ENCODE measurements at places on chromosomes 12 and 14. TPM values are rescaled to one million over a fixed set of nuclear protein-coding genes. Genes with fewer than 3 reads are reported as not detected.

The GLT8D2 gene
- 24.8 TPM for total RNA-seq

The RNF10 gene
- 48.5 TPM for total RNA-seq

The C12orf50 gene
- total RNA-seq: 0.40 TPM

The SLCO1B1 gene
- total RNA-seq: 33.4 TPM

The FAM186B gene
- total RNA-seq: 0.17 TPM

The PLEKHD1 gene
- total RNA-seq: not detected

The PYM1 gene
- 44.5 TPM for total RNA-seq

The HPD gene
- total RNA-seq: 35.8 TPM

The ETFBKMT gene
- 5.4 TPM for total RNA-seq

The FIGNL2 gene
- total RNA-seq: 2.1 TPM

GRCh38 chr12:25107920-25108319 lies 87.0 kb downstream of the DNAI7 start:
- no peak overlapping the region for H3K27ac ChIP-seq
- H3K36me3 ChIP-seq: no peaks in the 10 kb centered on the region
- no peaks in the 10 kb centered on the region for H3K27me3 ChIP-seq
- H3K4me1 ChIP-seq: no peaks in the 10 kb centered on the region
- no peak overlapping the region for H3K4me3 ChIP-seq

- H3K4me3 ChIP-seq: no peak overlapping the region
- no peaks in the 10 kb centered on the region for H3K4me1 ChIP-seq
- H3K27ac ChIP-seq: no peak overlapping the region
- no peak for DNase-seq
- H3K27me3 ChIP-seq: no peaks in the 10 kb centered on the region
Measured at GRCh38 chr14:33596211-33597080, 354.4 kb downstream of the EGLN3 start.

- H3K4me1 ChIP-seq: peaks cover 4% of the 10 kb centered on the region
- no peak overlapping the region for H3K4me3 ChIP-seq
- no peaks in the 10 kb centered on the region for H3K36me3 ChIP-seq
- H3K27me3 ChIP-seq: no peaks in the 10 kb centered on the region
Measured at GRCh38 chr14:54337314-54337713, 59.5 kb upstream of the CDKN3 start.

- no peaks in the 10 kb centered on the region for H3K4me1 ChIP-seq
- no peaks in the 10 kb centered on the region for H3K27me3 ChIP-seq
- DNase-seq: no peak
Measured at GRCh38 chr14:31269634-31270195, 62.1 kb upstream of the HECTD1 start.

GRCh38 chr12:127570793-127571360 lies 696.1 kb upstream of the TMEM132C start:
- DNase-seq: no peak
- H3K4me1 ChIP-seq: no peaks in the 10 kb centered on the region
- H3K27me3 ChIP-seq: no peaks in the 10 kb centered on the region
- no peak overlapping the region for H3K4me3 ChIP-seq
- H3K36me3 ChIP-seq: no peaks in the 10 kb centered on the region

DNA sequence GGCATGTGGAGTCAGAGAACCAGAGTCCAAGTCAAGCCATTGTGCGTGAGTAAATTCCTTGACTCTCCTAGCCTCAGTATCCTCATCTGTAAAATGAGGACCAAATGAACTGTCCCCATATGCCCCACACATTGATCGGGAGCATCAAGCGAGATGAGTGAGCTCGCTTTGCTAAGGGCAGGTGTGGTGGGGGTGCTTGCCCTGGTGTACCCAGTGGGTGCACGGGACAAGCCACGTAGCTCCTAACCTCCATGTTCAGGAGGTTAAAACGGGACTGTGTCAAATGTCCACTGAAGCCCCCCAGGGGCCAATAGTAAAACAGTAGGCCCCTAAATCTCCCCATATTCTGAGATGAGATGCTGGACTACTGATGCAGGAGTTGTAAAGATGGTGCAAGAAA lies 60.9 kb downstream of the SERPINA3 start:
- no peak overlapping the region for H3K4me3 ChIP-seq
- DNase-seq: no peak
- H3K27ac ChIP-seq: no peak overlapping the region
- no peaks in the 10 kb centered on the region for H3K4me1 ChIP-seq
- no peaks in the 10 kb centered on the region for H3K27me3 ChIP-seq
- no peaks in the 10 kb centered on the region for H3K36me3 ChIP-seq

GRCh38 chr12:68189821-68190242 lies 30.3 kb upstream of the IFNG start:
- DNase-seq: no peak
- no peak overlapping the region for H3K27ac ChIP-seq
- H3K4me1 ChIP-seq: no peaks in the 10 kb centered on the region
- no peaks in the 10 kb centered on the region for H3K36me3 ChIP-seq
- H3K27me3 ChIP-seq: no peaks in the 10 kb centered on the region

DNA sequence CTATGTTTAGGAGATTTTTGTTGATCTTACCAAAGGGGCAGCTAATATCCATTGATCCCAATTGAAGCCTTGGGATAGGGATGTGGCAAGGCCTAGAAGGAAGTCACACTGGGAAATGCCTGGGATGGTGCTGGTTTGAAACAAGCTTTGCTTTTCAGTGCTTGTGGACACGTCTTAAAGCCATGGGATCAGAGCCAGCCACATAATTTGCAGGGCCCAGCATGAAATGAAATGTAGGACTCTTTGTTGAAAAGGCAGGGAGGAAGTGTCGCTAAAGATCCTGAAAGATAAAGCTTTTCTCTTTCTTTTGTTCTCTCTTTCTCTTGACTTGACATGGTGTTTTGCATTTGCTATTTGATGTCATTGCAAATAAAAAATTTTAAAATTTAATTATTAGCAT lies 5.0 kb downstream of the TTC9 start:
- H3K4me3 ChIP-seq: no peak overlapping the region
- peaks cover 4% of the 10 kb centered on the region for H3K4me1 ChIP-seq
- no peak overlapping the region for H3K27ac ChIP-seq
- peaks cover 17% of the 10 kb centered on the region for H3K27me3 ChIP-seq
- DNase-seq: no peak

- H3K4me3 ChIP-seq: no peak overlapping the region
- no peak overlapping the region for H3K27ac ChIP-seq
- no peaks in the 10 kb centered on the region for H3K36me3 ChIP-seq
- no peaks in the 10 kb centered on the region for H3K27me3 ChIP-seq
- no peak for DNase-seq
Measured at GRCh38 chr14:99441918-99442317, 38.7 kb downstream of the SETD3 start.

DNA sequence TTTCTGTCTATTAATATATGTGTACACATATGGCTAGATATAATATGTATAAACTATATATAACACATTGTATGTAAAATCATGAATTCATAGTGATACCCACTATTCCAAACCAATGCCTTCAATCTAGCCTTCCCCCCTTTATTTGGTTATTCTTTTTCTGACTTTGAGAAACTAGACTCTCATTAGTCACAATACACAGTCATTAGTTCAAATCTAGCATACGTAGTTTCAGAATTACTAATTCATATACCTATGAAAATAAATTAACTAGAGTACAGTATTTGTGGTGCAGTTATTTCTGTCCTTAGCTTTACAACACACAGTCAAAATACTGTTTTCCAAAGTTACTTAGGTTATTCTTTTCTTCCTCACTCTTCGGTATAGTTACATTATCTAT lies 268.2 kb downstream of the DPF3 start:
- H3K4me1 ChIP-seq: no peaks in the 10 kb centered on the region
- no peak overlapping the region for H3K4me3 ChIP-seq
- no peak for DNase-seq

- H3K27me3 ChIP-seq: no peaks in the 10 kb centered on the region
- H3K4me3 ChIP-seq: no peak overlapping the region
- H3K27ac ChIP-seq: peak overlapping the region; percentile 8
- no peaks in the 10 kb centered on the region for H3K36me3 ChIP-seq
- H3K4me1 ChIP-seq: peaks cover 54% of the 10 kb centered on the region
- DNase-seq: no peak
Measured at GRCh38 chr12:120242971-120243699, 22.4 kb downstream of the PXN start.

GRCh38 chr12:62785941-62786559 lies 148.9 kb downstream of the PPM1H start:
- peaks cover 15% of the 10 kb centered on the region for H3K4me1 ChIP-seq
- peak; percentile 58 for DNase-seq
- H3K27ac ChIP-seq: peak overlapping the region; percentile 74
- H3K36me3 ChIP-seq: no peaks in the 10 kb centered on the region
- H3K4me3 ChIP-seq: no peak overlapping the region

GRCh38 chr14:92917956-92918355 lies 5.0 kb upstream of the CHGA start:
- no peak overlapping the region for H3K4me3 ChIP-seq
- DNase-seq: no peak
- H3K4me1 ChIP-seq: no peaks in the 10 kb centered on the region

GRCh38 chr12:82461836-82462235 lies 103.5 kb downstream of the METTL25 start:
- H3K4me3 ChIP-seq: no peak overlapping the region
- H3K36me3 ChIP-seq: no peaks in the 10 kb centered on the region
- DNase-seq: no peak

DNA sequence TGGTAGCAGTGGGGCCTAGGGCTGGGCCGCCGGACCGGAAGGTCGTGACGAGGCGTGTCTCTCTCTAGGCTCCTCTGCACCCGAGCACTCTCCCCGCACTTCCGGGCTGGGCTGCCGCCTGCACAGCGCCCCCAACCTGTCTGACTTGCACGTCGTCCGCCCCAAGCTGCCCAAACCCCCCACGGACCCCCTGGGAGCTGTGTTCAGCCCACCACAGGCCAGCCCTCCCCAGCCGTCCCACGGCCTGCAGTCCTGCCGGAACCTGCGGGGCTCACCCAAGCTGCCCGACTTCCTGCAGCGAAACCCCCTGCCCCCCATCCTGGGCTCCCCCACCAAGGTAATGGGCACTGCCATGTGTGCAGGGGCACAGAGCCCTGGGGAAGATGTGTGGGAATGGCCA lies 13.3 kb upstream of the PUS1 start:
- H3K27me3 ChIP-seq: no peaks in the 10 kb centered on the region
- H3K36me3 ChIP-seq: no peaks in the 10 kb centered on the region
- no peak overlapping the region for H3K27ac ChIP-seq

- no peaks in the 10 kb centered on the region for H3K27me3 ChIP-seq
- no peak overlapping the region for H3K27ac ChIP-seq
- no peak overlapping the region for H3K4me3 ChIP-seq
- H3K4me1 ChIP-seq: no peaks in the 10 kb centered on the region
Measured at GRCh38 chr12:113371808-113372207, 13.4 kb downstream of the PLBD2 start.

DNA sequence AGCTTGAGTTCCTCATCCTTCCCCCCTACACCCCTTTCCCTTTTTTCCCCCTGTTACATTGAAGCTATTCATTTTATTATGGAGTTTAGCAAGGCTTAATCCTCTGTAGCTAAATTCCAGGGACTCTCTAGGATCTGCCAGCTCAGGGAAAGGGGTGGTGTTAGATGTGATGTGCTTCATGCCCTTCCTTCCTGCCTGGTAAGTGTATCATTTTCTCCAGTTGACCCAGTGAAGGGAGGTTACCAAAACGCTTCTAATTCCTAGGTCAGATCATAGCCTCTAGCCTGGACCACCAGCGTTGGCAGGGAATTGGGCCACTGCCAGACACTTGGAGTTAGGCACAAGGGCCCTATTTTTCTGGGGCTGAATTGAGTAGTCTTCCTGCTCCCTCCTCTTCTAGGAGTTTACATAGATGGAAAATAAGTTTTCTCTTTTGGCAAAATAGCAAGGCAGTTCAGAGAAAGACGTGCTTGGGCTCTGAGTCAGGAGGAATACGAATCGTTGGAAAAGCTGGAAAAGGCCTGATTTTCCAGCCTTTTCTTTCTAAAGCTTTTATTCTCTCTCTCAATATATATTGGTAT lies 88.3 kb downstream of the NPAS3 start:
- H3K4me1 ChIP-seq: no peaks in the 10 kb centered on the region
- no peak for DNase-seq
- H3K36me3 ChIP-seq: no peaks in the 10 kb centered on the region
- H3K27ac ChIP-seq: no peak overlapping the region
- no peaks in the 10 kb centered on the region for H3K27me3 ChIP-seq
- H3K4me3 ChIP-seq: no peak overlapping the region

GRCh38 chr14:105072892-105073719 lies 7.9 kb upstream of the GPR132 start:
- no peaks in the 10 kb centered on the region for H3K27me3 ChIP-seq
- H3K4me1 ChIP-seq: peaks cover 9% of the 10 kb centered on the region
- no peak overlapping the region for H3K4me3 ChIP-seq
- H3K36me3 ChIP-seq: no peaks in the 10 kb centered on the region
- peak; percentile 3 for DNase-seq

DNA sequence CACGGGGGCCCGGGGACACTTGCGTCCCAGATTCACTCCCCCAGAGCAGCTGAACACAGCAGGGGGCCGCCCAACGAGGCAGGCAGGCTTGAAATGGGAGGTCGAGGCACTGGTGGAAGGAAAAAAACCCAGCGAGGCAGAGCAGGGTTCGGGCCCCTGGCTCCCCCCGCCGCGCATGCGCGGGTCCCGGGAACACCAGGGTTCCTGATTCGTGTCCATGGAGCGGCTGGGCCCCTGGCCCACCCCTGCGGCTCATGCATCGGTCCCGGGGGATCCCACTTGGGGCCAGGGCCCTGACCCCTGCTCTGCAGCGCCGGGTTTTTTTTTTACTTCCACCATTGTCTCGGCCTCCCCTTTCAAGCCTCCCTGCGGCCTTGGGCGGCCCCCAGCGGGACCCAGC lies 321.5 kb downstream of the ALG10 start:
- H3K4me1 ChIP-seq: no peaks in the 10 kb centered on the region
- no peak for DNase-seq
- H3K27ac ChIP-seq: no peak overlapping the region

DNA sequence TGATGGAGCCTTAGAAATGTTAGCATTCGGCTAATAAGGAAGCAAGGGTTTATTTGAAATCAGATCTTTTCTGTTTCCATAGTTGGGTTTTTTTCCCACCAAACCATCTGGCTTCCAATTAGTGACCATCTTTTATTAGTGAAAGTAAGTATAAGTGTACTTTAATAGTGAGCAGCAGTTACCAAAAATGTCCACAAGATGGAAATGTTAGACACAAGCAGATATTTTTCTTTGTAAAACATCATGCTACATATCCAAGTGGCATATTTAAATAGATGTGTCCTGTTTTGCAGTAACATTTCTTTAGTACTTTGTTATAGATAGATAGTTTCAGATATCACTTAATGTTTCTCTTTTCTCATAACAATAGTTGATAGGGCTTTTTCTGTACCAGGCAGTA lies 28.8 kb downstream of the YEATS4 start:
- H3K27me3 ChIP-seq: no peaks in the 10 kb centered on the region
- peak; percentile 53 for DNase-seq
- H3K36me3 ChIP-seq: no peaks in the 10 kb centered on the region
- no peaks in the 10 kb centered on the region for H3K4me1 ChIP-seq
- H3K4me3 ChIP-seq: no peak overlapping the region
- H3K27ac ChIP-seq: no peak overlapping the region

GRCh38 chr14:68630611-68631393 lies 162.1 kb downstream of the ZFP36L1 start:
- no peak overlapping the region for H3K4me3 ChIP-seq
- H3K4me1 ChIP-seq: peaks cover 49% of the 10 kb centered on the region
- no peaks in the 10 kb centered on the region for H3K27me3 ChIP-seq
- H3K27ac ChIP-seq: peak overlapping the region; percentile 97

Data from hepatocyte (in vitro differentiated cells).